ENCODE measurements at places on chromosomes 2 and 18.

- DNase-seq, result no peak
Observed at GRCh38 chr2:217338306-217338916, 478.5 kb upstream of the TNP1 start.

- DNase-seq, result no peak
Observed at GRCh38 chr2:24793761-24794435, 673 bp downstream of the CENPO start.

GRCh38 chr2:47896450-47896968 lies 9.8 kb downstream of the FBXO11 start:
- no peak for DNase-seq

DNA sequence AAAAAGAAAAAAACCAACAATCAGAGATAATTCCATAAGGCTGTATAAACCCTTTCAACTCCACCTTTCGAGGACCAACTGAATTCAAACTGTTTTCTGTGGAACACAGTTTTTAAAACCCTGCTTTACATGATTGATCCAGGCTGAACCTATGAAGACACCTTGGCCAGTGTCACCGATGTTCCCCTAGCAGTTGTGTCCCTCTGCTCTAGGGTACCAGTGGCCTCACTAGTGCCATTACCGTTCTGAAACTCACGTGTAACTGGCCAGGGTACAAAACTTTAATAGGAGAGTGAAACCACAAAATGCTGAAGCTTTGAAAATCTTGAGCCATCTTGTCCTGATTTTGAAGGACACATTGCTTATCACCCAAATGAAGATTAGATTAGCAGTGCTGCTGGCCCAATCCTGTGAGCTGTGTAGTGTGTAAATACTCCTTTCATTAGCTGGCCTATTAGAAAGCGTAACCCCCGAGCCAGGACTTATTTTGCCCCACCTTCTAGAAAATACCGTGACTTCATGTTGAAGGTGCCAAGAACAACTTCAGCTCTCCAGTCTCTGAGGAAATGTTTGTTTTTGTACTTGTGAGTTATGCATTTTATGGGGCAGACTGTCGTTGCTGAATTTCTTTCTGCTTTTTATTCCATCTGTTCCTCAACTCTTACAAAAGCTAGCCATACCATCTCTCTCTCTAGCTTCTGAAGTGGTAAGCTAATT lies 147.8 kb upstream of the MAP3K20 start:
- DNase-seq, result no peak

DNA sequence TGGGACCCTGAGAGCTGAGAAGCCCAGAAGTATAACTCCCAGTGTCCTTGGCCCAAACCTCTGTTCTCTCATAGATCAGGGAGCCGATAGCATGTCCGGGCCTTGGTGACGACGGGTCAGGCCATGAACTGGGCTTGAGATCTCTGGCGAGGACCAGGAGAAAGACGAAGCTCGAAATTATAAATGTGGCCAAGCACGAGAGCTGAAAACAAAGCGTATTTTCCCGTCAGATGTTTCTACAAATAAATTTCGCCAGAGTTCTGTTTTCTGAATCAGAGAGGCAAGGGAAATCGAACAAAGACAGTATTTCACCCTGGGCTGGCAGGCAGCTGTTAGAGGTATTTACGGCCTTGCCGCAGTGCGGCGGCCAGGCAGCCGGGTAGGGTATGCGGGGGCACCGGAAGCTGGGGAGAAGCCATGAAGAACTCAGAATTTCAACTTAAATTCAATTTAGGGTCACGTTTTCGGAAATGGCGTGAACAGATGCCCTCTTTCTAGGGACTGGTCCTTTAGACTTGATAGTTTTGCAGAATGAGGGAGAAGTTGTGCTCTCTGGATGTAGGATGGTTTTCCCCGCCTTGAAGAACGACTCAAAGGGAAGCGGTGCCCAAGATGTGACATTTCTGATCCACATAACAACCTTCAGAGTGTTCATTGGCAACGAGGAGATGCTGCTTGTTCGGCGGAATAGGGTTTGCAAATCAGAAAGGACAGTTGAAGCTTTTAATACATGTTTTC lies 9.6 kb downstream of the HOXD8 start:
- no peak for DNase-seq

Measured in stimulated activated CD8-positive, alpha-beta memory T cell treated with anti-CD3 and anti-CD28 coated beads, Interleukin-12 subunit alpha, Interleukin-12 subunit beta, amount 100 ng/mL, for 1 hour (primary cell).